ENCODE measurements at places on chromosomes 2 and 18.

GRCh38 chr18:13386891-13387801, 168.6 kb downstream of the LDLRAD4 start:
- no peak for DNase-seq

DNA sequence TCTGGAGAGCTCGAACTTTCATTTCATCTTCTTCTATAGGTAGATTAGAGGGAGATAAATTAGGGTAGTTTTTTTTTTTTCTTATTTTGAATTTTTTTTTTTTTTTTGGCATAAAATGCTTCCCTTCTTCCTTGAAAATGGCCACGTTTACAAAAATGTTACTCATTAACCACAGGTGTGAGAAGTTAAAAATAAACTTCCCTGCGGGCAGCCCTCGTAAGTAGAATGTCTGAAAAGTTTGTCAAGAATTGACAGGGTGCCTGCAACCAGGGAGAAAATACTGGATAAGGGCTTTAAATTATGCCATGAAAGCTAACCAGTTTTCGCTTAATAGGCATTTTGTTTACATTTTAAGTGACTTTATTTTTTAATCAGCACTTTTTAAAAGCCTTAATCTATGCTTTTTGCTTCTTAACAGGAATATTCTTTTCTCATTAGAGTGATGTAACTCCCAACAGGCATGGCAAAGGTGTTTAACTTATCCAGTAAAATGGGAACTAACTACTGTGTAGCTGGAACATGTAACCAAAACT, 4.2 kb upstream of the FN1 start:
- DNase-seq = no peak

DNA sequence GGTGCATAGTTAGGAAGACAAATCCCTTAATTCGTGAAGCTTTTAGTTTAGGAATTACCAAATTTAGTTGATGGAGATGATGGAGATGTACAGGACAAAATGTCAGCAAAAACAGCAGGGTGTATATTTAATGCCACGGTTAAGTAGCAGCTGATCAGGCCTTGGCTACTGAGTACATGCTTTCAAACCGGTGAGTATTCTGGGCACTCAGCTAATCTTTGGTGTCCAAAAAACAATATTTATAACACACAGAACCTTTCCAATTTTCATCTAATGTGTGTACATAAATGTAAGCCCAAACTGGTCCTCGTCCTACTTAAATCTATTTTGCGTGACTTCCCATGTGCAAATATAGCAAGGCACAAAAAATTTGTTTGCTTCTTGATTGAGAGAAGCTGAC, 703.4 kb upstream of the LINC00305 start:
- no peak for DNase-seq

- no peak for DNase-seq
Measured at GRCh38 chr2:30443081-30443480, 4.0 kb upstream of the LCLAT1 start.

DNA sequence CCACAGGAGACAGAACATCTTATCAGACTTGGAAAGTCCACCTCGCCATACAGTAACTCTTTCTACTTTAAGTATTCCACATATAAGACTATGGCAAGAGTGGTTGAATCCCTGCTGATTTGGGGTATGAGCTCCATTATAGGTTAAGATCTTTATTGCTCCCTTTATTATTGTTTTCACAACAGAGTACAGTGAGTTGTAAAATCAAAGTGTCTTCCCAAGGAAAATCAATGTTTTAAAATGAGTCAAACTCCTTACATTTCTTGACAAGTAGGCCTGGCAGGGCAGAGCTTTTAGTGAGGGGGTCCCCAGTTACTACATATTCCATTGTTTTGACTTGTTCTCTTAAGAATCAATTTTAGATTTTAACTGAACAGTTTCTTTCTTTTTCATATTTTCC, 49.6 kb upstream of the STAT1 start:
- DNase-seq = no peak

GRCh38 chr2:223528036-223528435, 74.1 kb downstream of the SCG2 start:
- no peak for DNase-seq

- DNase-seq = no peak
Measured at GRCh38 chr2:218992196-218992595, 1.0 kb downstream of the CRYBA2 start.

DNA sequence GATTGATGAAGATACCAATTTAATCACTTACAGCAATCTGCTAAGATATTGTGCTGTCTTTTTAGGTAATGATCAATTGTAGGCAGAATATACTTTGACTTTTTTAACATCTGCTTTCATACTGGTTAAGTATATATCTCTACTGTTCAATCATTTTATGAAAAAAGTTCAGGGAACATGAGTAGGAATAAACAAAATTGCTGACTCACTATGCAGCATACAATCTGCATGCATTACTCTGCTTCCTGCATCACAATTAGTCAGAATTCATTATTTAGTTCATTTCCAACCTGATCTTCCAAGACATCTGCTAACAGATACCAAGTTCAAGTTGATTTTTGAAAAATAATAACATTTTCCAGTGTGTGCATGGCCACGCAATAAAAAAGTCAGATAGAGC, 1430.4 kb upstream of the LRRTM1 start:
- DNase-seq = no peak

DNA sequence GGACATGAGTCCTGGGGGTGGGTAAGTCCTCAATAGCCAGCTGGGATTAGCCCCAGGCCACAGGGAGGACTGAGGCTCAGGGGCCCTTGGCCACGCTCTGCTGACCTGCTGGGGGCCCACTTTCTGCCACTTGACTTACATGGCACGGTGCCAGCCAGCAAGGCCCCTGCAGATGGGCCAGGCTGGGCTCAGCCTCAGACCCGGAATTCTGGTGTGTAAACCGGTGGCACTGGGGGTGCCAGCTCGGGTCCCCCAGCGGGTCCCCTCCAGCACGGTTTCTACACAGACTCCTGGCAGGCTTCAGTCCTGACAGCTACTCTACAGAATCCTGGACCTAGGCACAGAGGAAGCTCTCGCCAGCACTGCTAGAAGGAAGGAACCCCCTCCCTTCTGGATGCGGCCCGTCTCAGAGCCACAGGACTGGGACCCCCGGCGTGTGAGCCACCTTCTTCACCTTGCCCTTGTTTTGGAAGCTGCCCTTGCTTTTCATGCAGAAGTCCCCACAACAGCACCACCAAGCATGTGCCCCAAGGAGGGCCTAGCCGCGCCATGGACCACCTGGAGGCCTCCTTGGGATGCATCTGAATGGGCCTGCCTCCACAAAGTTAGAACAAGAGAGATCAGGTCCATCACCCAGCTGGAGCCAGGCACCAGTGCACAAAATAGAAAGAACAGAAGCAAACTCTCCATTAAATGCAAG, 8.0 kb downstream of the HDAC4 start:
- DNase-seq = no peak

DNA sequence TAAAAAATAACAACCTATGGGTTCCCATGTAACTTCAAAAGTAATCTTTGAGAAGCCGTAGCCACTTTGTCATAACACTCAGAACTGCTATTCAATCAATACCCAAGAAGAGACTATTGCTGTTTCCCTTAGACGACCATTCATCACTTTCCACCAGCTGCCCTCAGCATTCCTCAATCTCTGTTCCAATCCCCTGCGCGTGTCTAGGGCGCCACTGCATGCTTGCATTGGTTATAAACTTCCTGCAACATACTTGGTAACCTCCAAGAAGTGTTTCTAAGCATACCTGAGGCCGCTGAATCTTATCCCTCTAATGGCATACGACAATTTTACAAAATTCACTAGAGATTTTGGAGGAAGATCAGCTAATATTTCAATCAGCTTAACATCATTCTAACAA, 134.2 kb downstream of the LAMA1 start:
- no peak for DNase-seq

DNA sequence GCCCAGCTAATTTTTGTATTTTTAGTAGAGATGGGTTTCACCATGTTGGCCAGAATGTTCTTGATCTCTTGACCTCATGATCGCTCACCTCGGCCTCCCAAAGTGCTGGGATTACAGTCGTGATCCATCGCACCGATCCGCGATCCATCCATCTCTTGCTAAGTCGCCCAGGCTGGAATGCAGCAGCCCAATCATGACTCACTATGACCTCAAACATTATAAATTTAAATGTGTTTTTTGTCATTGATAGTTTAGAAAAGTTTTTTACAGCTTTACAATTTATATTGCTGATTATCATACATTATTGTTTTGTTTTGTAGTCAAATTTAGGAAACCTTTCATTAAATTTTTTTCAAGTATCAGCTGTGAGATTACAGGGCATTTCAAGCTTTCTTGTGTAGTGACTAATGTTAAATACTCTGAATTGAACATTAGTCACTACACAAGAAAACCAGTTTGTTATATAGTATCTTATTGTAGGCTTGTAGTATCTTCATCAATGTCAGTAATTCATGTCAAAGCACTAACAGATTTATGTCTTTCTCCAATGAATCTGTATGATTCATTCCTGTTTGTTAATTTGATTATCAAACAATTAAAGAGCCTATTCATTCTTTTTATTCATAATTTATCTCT, 37.5 kb downstream of the NR4A2 start:
- DNase-seq = no peak

GRCh38 chr2:223731503-223731902, 105.9 kb downstream of the AP1S3 start:
- no peak for DNase-seq

DNA sequence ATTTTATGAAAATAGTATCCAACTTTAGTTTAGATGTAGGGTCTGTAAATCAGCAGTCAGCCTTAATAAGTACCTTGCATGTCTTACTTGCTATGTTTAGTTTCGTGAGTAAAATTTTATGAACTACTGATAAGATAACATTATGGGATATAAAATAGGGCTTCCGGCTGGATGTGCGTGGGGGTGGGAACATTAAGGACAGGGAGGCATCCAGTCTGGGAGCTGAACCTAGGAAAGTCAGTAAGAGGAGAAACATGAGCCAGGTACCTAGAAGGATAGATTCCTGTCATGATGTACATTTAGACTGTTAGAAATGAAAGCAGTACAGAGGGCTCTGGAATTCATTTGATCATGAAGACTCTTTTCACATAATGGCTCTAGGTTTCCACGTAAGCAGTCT, 12.7 kb upstream of the KCNJ13 start:
- DNase-seq = no peak

DNA sequence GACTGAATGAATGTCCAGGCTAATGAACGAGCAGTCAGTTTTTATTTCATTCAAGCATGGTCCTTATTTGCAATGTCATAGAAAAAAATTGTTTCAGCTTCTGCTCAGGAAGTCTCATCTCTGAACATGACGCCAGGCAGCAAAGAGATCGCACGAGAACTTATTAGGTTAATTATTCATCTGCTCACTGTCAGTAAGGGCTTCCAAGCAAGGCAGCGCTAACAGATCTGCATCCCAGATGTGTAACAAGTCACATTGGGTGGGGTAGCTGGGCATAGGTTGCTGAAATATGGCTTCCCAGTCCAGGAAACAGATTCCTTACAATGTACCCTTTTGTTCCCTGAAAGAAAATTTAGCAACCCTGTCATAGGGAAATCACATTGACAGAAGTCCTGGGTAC, 63.5 kb downstream of the ANKRD44 start:
- no peak for DNase-seq

- no peak for DNase-seq
Measured at GRCh38 chr18:32264401-32264800, 74.6 kb downstream of the MEP1B start.

DNA sequence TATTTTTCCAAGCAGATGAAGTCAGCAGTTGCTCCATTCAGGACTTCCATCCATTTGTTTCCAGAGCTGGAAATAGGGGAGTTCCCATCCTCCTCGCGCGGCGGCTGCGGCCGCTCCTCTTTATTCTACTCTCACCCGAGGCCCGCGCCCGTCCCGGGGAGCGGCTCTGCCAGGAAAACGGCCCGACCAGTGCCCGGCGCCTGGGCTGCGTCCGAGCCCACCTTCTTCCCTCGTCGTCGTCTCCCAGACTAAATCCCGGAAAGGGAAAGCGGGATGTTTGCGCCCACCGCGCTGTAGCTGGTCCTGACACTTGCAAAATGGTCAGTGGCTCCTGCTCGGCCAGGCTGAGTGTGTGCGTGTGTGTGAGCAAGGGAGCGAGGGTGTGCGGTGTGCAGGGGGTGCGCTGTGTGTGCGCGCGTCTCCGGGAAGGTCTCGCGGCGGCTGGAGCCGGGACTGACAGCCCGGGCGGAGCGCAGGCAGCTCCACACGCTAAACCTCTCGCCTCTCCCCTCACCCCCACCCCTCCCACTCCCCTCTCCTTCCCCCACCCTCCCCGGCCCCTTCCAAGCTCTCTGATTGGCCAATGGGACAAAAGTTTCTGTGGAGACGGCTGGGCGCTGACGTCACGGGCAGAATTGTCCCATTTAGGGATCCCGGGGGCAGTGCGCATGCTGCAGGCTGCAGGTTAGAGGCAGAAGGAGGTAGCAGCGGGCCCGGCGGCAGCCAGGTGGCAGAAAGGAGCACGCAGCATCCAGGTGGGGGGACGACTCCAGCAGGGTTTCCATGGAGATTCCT, at the start of gene NOL4:
NOL4 (minus strand) TSS at position 491 of the 795 bp plus-strand sequence. CDS start 1,660 bp downstream, outside the sequence.
- peak; percentile 73 for DNase-seq

DNA sequence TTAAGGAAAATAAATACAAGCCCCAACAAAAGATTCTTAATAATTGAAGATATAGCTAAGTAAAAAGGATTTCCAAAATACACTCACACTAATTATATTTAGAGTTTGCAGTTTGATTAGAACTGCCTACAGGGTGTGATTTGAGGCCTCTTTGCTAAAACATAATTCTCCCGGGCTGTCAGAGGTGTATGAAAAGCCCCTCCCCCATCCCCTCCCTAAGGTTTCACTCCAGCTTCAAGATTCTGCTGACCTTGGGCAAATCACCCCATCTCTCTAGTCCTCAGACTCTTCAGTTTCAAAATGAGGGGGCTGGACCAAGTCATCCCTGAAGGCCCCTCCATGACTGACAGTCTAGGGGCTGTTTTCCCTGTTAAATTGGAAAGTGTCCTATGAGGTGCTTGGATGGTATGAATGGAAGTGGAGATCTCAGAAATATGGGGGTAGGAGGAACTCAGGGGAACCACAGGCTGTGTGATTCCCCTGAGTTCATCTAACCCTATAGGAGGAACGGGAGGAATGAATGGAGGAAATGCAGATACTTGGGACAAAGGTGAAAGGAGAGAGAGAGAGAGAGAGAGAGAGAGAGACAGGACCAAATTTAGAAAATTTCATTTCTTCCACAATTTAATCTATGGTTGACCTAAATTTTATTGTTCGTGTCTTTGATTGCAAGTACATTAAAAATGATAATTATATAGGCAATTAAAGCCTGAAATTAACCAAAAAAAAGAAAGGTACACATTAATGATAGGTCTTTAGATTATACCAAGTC, 107.5 kb downstream of the SPP2 start:
- no peak for DNase-seq

GRCh38 chr2:154374416-154374815, 324.1 kb upstream of the KCNJ3 start:
- no peak for DNase-seq

All from nucleus accumbens (tissue), 56 donors.